Astrocyte (in vitro differentiated cells and primary cell): ENCODE measurements at places on chromosomes 7 and 10.

DNA sequence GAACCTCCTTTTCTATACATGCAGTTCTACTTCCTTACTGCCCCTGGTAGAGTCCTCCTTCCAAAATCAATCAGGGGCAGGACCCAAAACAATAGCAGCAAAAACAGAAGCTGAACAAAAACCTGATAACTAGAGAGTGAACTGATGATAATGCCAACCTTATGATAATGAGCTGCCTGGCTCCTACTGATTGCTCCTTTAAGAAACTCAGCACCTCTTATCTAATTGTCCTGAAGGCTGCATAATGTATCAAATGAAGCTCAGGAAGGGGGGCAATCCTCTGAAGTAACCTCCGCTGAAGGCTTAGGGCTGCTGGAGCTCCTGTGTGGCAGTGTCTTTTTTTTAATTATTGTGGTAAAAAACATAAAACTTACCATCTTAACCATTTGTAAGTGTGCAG, 257.0 kb downstream of the PHTF2 start:
- no peak for DNase-seq
- H3K36me3 ChIP-seq, result no peaks in the 10 kb centered on the region
- no peak overlapping the region for H3K27ac ChIP-seq
- H3K4me1 ChIP-seq, result no peaks in the 10 kb centered on the region
- peaks cover 3% of the 10 kb centered on the region for H3K27me3 ChIP-seq
- H3K4me3 ChIP-seq, result no peak overlapping the region

DNA sequence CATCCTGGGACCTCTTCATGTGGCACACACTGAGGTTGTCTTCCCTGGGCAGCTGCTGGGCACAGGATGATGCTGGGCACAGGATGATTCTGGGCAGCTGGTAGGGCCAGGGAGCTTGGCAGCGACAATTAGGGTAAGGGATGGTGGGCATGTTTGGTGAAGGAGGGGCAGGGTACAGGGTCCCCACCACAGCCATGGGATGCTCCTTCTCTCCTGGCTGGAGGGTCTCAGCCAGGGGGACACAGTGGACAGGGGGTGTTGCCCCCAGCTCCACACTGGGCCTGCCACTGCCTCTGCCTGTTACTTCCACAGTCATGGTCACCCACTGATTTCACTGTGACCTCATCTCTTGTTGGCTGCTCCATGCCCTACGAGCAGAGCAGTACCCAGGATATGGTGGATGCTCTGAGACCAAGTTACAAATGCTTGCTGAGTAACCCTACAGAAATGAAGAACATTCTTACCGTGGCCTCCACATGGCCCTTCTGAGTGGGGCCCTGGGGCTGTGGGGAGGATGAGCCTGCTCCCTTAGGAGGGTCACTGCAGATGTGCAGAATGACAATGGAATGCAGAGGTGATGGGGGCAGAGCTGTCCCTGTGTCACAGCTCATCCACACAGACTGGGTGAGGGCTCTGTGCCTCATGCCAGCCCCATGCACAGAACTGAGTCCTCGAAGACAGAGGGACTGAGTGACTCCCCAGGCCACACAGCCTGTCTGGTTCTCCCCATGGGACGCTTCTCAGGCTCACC, 28.4 kb upstream of the RET start:
- no peak for DNase-seq
- no peaks in the 10 kb centered on the region for H3K4me1 ChIP-seq
- no peaks in the 10 kb centered on the region for H3K36me3 ChIP-seq
- no peak overlapping the region for H3K4me3 ChIP-seq
- no peaks in the 10 kb centered on the region for H3K27me3 ChIP-seq
- H3K27ac ChIP-seq, result no peak overlapping the region

DNA sequence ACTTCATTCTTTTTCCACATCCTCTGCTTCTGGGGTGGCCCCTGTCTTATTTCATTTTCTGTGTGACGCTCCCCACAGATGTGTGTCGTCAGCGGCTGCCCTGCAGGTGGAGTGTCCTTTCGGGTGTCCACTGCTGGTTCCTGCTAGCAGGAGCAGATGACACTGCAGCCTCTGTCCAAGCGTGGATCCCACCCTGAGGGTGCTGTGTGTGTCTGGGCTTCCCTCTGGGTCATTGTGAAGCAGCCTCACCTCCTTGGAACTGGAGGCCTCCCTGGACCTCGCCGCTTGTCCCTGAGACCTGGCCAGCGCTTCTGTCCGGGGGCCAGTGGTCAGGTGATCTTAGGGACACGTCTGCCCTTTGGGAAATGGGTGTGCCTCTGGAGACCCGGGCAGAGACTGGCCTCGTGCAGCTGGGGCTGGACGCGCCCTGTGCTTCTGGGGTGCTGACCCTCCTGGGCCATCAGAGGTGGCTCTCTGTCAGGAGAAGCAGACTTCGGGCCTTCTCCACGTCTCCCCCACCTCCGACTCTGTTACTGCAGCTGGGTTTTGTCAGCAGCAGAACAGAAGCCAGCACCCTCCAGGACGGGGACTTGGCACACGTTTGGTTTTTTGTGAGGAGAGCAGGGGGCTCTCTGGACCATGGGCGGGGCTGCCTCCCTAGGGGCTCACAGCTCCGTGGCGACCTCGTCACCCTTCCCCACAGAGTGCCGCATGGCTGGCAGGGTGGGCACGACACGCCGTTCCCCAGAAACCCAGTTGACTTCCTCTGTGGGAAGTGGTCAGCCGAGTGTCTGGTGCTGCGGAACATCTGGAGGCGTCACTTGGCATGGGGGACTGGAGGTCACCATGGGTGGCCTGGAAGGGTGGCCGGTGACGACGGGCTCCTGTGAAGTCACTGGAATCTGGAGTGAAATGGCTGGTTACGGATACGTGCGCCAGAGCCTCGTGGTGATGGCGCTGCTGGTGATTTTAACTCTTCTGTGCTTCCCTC, 48.4 kb downstream of the INPP5A start:
- H3K4me1 ChIP-seq, result peaks cover 32% of the 10 kb centered on the region
- no peaks in the 10 kb centered on the region for H3K27me3 ChIP-seq
- no peak overlapping the region for H3K4me3 ChIP-seq
- no peaks in the 10 kb centered on the region for H3K36me3 ChIP-seq

DNA sequence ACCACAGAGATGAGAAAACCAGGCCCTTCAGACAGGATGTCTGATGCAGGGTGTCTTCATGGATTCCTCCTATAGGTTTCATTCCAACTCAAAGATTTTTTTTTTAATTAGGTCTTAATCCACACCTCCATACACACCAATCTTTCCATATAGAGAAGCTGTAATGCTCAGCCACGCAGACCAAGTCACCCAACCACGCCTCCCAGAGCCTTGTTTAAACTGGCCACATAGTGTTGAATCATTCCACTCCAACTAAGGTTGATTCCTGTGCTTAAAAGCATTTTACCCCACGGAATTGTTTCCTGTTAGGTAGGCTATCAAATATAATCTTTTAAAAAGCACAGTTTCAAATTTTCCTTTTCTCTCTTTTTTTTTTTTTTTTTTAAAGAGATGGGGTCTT, 153.6 kb downstream of the TYW1B start:
- no peak overlapping the region for H3K4me3 ChIP-seq
- H3K27me3 ChIP-seq, result no peaks in the 10 kb centered on the region
- no peaks in the 10 kb centered on the region for H3K36me3 ChIP-seq
- no peak for DNase-seq

DNA sequence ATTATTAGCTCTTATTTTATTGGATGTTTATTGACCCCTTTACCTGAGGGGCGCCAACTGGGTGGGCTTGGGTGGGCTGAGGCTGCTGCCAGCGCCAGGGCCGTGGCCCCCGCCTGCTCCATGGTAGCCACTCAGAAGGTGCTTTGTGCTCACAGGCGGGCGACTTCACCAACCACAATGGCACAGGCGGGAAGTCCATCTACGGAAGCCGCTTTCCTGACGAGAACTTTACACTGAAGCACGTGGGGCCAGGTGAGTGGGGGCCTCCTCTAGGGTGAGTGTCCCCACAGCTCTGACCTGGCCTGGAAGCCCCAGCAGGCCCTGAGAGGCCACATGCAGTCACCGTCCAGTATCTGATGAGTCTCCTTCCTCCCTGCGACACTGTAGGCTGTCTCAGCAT, 4.1 kb downstream of the PPIF start:
- H3K4me1 ChIP-seq, result peaks cover 19% of the 10 kb centered on the region
- no peak overlapping the region for H3K27ac ChIP-seq
- no peak for DNase-seq
- no peak overlapping the region for H3K4me3 ChIP-seq

DNA sequence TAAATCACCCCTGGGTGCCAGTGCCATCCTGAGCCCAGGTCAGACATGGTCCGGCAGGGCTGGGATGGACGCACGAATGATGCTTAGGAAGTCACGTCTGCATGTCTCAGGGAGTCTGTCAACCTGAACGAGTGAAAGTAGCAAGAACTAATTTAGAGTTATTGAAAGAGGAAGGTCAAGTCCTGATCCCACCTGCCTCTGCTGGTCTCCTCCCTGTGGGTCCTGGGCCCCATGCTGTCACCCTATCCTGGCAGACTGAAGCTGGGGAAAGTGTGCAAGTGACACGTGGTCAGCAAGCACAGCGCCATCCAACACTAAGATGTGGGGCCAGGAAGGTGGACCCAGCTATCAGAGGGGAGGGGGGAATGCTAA, 26.1 kb upstream of the GRID1 start:
- H3K27ac ChIP-seq, result no peak overlapping the region
- peaks cover 4% of the 10 kb centered on the region for H3K4me1 ChIP-seq
- H3K27me3 ChIP-seq, result peaks cover 8% of the 10 kb centered on the region

- peaks cover 5% of the 10 kb centered on the region for H3K36me3 ChIP-seq
- DNase-seq, result peak; percentile 4
Measured at GRCh38 chr10:72173619-72174296, 42.1 kb upstream of the ANAPC16 start.

GRCh38 chr10:42866115-42866995, 83.8 kb downstream of the BMS1 start:
- peaks cover 15% of the 10 kb centered on the region for H3K27me3 ChIP-seq
- DNase-seq, result peak; percentile 47
- no peak overlapping the region for H3K4me3 ChIP-seq

DNA sequence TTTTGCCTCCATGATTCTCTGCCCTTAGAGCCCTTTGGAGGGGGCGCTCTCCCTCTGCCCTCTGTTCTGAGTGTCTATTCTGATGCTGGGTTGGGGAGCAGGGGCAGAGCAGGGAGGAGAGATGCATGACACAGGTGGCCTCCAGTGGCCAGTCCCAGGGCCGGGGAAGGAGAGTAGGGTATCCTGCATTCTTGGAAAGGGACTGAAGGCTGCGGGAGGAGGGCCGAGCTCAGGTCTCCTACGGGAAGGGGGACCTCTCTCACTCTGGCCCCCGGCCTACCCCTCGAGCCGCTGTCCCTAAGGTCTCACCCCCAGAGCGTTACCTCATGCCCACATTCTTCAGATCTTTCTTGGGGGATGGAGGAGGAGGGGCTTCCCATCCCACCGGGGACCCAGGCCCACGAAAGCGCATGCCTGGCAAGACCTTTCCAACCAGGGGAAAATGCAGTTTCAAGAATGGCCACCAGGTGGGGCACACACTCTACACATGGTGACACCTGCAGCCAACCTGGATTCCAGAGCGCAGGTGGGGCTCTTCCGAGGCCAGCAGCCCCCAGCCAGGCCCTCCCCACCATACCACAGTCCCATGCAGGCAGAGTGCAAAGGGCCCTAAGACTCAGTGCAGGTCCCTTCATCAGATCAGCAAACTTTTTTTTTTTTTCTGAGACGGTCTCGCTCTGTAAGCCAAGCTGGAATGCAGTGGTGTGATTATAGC, 86.4 kb downstream of the MYL10 start:
- H3K27ac ChIP-seq, result no peak overlapping the region
- H3K27me3 ChIP-seq, result no peaks in the 10 kb centered on the region
- DNase-seq, result no peak
- no peaks in the 10 kb centered on the region for H3K4me1 ChIP-seq
- no peaks in the 10 kb centered on the region for H3K36me3 ChIP-seq

DNA sequence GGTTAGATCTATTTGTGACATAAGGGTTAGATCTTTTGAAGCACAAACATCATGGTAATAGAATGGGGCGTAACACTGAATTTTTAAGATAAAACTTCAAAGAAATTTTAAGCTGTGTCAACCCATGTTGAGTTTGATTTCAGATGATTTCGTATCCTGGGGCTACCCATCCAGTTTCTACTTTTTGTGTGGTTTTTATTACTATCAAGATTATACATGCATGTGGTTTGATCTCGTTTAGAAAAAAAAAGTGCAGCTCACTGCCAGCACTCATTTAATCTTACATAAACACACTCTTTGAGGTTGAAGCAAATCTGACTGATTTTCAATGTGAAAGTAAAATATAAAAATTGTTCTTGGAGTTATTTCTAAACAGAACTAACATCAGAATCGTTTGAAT, 140.8 kb upstream of the GRB10 start:
- H3K36me3 ChIP-seq, result no peaks in the 10 kb centered on the region
- DNase-seq, result no peak
- no peak overlapping the region for H3K27ac ChIP-seq
- peaks cover 3% of the 10 kb centered on the region for H3K27me3 ChIP-seq
- H3K4me1 ChIP-seq, result no peaks in the 10 kb centered on the region

- H3K27me3 ChIP-seq, result no peaks in the 10 kb centered on the region
- no peaks in the 10 kb centered on the region for H3K36me3 ChIP-seq
- H3K4me3 ChIP-seq, result no peak overlapping the region
- H3K4me1 ChIP-seq, result no peaks in the 10 kb centered on the region
- H3K27ac ChIP-seq, result no peak overlapping the region
Measured at GRCh38 chr10:116472891-116473290, 45.2 kb downstream of the PNLIPRP3 start.

GRCh38 chr7:31763548-31763947, 76.5 kb downstream of the PPP1R17 start:
- H3K36me3 ChIP-seq, result no peaks in the 10 kb centered on the region
- no peak for DNase-seq
- no peak overlapping the region for H3K27ac ChIP-seq
- no peaks in the 10 kb centered on the region for H3K4me1 ChIP-seq
- H3K27me3 ChIP-seq, result no peaks in the 10 kb centered on the region

DNA sequence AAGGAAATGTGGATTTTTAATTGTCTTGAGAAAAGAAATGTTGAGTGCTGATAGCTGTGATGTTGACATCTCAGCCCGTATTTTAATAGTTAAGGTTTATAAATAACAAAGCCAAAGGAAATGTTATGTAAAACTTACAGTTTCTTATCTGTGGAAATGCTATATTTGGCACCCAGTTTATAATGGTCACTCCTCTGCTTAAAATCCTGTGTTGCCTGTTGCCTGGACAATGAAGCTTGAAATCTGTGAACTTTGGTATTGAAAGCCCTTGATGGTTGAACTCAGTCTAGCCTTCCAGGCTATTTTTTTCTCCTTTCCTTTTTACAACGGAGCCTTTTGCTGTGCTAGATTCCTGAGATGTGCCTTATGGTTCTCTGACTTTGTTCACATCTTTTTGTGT, 46.5 kb downstream of the MCU start:
- H3K4me1 ChIP-seq, result peaks cover 3% of the 10 kb centered on the region
- H3K27ac ChIP-seq, result no peak overlapping the region
- no peak for DNase-seq
- no peak overlapping the region for H3K4me3 ChIP-seq

GRCh38 chr10:130725474-130725970, 586.0 kb downstream of the TCERG1L start:
- no peak for DNase-seq
- H3K4me1 ChIP-seq, result no peaks in the 10 kb centered on the region
- H3K4me3 ChIP-seq, result no peak overlapping the region
- no peak overlapping the region for H3K27ac ChIP-seq
- H3K36me3 ChIP-seq, result no peaks in the 10 kb centered on the region
- no peaks in the 10 kb centered on the region for H3K27me3 ChIP-seq
